Effector memory CD4-positive, alpha-beta T cell (primary cell): ENCODE measurements at places on chromosomes 4 and X.
A peak's percentile ranks its signal among the peaks of the same experiment; 100 is the strongest.

GRCh38 chr4:40325406-40326019, 9.6 kb upstream of the CHRNA9 start:
- no peak overlapping the region for H3K27ac ChIP-seq
- no peaks in the 10 kb centered on the region for H3K27me3 ChIP-seq
- no peak overlapping the region for H3K4me3 ChIP-seq
- H3K4me1 ChIP-seq, result no peaks in the 10 kb centered on the region

DNA sequence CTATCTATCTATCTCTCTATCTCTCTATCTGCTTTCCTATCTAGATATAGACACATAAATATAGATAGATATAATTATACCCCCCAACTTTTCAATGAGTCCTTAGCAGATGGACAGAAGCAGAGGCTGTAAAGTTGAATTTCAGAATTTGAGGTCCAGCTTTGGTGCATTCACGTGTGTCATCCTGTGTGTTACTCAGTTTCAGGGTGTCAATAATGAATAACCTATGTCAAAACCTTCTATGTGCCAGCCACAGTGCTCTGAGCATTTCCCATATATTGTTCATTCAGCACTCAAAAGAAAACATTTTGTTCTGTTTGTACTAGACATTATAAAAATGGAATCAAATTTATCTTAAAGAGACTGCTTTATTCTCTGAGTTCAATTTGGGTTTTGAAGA, 310.0 kb downstream of the ARHGAP24 start:
- H3K4me3 ChIP-seq, result no peak overlapping the region
- DNase-seq, result no peak
- H3K36me3 ChIP-seq, result no peaks in the 10 kb centered on the region
- no peak overlapping the region for H3K27ac ChIP-seq

DNA sequence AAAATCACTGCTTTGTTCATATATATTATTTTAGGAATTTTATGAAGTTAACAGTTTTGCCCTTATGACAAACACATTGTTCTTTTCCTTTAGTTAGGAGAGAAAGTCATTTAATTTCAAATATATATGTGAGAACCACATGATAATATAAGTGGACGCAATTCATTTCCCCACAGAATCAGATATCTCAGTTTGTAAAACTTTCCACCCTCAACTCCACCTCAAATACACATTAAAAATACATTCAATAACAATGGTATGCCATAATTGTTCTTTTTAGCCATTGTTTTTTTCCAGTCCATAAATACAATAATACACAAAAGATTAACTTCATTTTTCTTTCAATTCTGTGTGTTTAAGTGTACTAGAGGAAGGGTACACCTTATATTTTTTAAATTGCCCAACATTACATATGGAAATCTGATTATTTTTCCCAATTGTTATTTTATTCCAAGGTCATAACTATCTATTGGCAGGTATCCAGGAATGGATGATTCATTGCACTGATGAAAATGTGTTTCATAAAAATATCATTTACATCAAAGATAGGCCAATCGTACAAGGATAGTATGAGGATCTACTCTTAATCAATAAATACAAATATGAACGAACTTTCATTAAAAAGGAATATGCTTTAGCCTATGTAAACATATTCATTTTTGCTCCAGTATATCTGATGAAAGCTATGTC, 125.0 kb downstream of the PPP3CA start:
- H3K27me3 ChIP-seq, result no peaks in the 10 kb centered on the region
- H3K4me3 ChIP-seq, result no peak overlapping the region
- no peak overlapping the region for H3K27ac ChIP-seq

DNA sequence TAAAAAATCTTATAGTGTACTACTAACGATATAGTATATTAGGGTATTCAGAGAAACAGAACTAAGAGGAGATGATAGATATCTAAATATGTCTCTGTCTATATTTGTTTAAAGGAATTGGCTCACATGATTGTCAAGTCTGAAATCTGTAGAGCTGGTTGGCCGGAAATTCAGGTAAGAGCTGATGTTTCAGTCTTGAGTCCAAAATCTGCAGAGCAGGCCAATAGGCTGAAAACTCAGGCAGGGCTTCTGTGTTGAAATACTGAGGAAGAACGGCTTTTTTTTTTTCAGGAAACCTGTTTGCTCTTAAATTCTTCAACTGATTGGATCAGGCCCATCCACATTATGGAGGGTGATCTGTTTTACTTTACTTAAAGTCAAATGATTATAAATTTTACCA, 31.7 kb downstream of the PGRMC2 start:
- DNase-seq, result no peak
- H3K36me3 ChIP-seq, result no peaks in the 10 kb centered on the region
- H3K27me3 ChIP-seq, result no peaks in the 10 kb centered on the region
- no peak overlapping the region for H3K27ac ChIP-seq
- H3K4me3 ChIP-seq, result no peak overlapping the region
- H3K4me1 ChIP-seq, result no peaks in the 10 kb centered on the region

GRCh38 chr4:79514621-79515329, 106.7 kb upstream of the GK2 start:
- no peaks in the 10 kb centered on the region for H3K36me3 ChIP-seq
- no peaks in the 10 kb centered on the region for H3K27me3 ChIP-seq
- H3K27ac ChIP-seq, result no peak overlapping the region
- H3K4me3 ChIP-seq, result no peak overlapping the region

DNA sequence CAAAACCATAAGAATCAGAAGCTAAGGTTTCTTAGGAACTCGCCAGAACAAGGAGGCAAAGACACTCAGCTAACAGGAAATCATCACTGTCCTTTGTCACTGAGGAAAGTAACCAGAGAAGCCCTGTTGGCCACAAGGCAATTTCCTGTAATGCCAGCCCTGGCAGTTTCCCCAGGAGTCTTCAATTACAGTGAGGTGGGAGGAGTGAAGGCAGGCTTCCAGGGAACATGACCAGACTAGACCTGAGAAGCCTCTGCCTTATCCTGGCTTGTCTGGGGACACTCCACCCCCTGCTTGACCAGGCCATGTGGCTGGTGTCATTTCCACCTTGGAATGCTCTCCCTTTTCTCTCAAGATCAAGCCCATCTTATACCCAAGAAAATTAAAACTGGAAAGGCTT, 125.3 kb downstream of the COL4A6 start:
- H3K27me3 ChIP-seq, result no peaks in the 10 kb centered on the region
- no peak for DNase-seq
- H3K4me3 ChIP-seq, result no peak overlapping the region

GRCh38 chr4:78667325-78667724, 108.8 kb upstream of the BMP2K start:
- H3K27ac ChIP-seq, result no peak overlapping the region
- H3K27me3 ChIP-seq, result no peaks in the 10 kb centered on the region
- no peak for DNase-seq
- H3K4me3 ChIP-seq, result no peak overlapping the region
- H3K36me3 ChIP-seq, result no peaks in the 10 kb centered on the region

GRCh38 chr4:168831919-168832762, 177.9 kb downstream of the CBR4 start:
- peak; percentile 15 for DNase-seq
- H3K4me3 ChIP-seq, result peak overlapping the region; percentile 70
- H3K4me1 ChIP-seq, result peaks cover 5% of the 10 kb centered on the region
- peaks cover 23% of the 10 kb centered on the region for H3K27me3 ChIP-seq
- no peak overlapping the region for H3K27ac ChIP-seq
- no peaks in the 10 kb centered on the region for H3K36me3 ChIP-seq

DNA sequence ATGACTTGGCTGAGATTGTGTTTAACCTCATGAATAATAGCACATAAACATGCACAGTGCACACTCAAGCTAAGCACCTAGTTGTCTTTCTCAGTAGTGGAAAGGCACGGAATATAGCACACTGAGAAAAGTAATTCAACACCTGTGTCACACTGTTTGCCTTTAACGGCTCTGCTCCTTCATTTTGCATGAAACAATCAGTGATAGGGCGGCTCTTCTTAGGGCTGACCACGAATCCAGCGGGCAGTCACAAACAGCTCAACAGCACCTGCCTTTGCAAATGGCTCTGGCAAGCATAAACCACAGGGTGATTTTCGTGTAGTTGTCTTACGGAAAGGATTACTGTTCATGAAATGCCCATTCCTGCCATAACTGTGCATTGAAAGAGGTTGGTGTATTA, 954.0 kb upstream of the TENM3 start:
- no peak for DNase-seq
- no peak overlapping the region for H3K4me3 ChIP-seq
- no peaks in the 10 kb centered on the region for H3K36me3 ChIP-seq
- H3K27ac ChIP-seq, result no peak overlapping the region
- no peaks in the 10 kb centered on the region for H3K4me1 ChIP-seq
- no peaks in the 10 kb centered on the region for H3K27me3 ChIP-seq

DNA sequence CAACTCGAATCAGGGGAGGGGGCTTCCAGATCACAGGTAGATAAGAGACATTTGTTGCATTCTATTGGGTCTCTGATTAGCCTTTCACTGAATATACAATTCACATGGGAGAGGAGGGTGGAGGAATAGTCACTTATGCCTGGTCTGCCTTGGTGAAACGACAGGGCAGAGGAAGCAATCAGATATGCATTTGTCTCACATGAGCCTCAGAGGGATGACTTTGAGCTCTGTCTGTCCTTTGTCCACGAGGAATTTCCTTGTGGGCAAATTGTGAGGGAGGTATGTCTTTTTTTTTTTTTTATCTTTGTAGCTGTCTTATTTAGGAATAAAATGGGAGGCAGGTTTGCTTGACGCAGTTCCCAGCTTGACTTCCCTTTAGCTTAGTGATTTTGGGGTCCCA, 28.5 kb upstream of the TMSB4X start:
- peaks cover 36% of the 10 kb centered on the region for H3K4me1 ChIP-seq
- H3K27ac ChIP-seq, result no peak overlapping the region
- H3K36me3 ChIP-seq, result no peaks in the 10 kb centered on the region
- DNase-seq, result no peak

- H3K4me1 ChIP-seq, result no peaks in the 10 kb centered on the region
- no peaks in the 10 kb centered on the region for H3K27me3 ChIP-seq
- H3K4me3 ChIP-seq, result no peak overlapping the region
- H3K36me3 ChIP-seq, result no peaks in the 10 kb centered on the region
- no peak for DNase-seq
- H3K27ac ChIP-seq, result no peak overlapping the region
Observed at GRCh38 chr4:149836546-149836945, 20.9 kb upstream of the IQCM start.

DNA sequence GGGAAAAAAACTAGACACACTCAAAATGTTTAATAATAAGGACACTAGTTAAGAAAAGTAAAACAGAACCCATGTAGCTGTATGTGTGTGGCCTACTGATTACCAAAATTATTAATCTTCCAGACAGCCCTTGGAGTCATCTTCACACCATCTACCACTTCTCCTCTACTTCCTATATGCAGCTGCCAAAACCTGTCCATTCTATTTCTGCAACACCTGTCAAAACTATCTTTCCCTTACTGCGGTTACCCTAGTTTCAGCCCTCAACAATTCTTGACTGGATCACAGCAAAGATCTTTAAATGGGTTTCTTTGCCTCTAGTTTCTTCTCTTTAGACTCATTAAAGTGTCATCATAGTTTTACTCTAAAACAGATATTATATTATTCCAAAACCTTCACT, 72.6 kb downstream of the GPR82 start:
- H3K27me3 ChIP-seq, result no peaks in the 10 kb centered on the region
- no peak overlapping the region for H3K4me3 ChIP-seq
- H3K4me1 ChIP-seq, result no peaks in the 10 kb centered on the region
- no peak for DNase-seq
- H3K36me3 ChIP-seq, result no peaks in the 10 kb centered on the region

- H3K4me3 ChIP-seq, result no peak overlapping the region
- no peaks in the 10 kb centered on the region for H3K36me3 ChIP-seq
- H3K27me3 ChIP-seq, result no peaks in the 10 kb centered on the region
Observed at GRCh38 chrX:9267415-9267814, 197.4 kb upstream of the TBL1X start.

DNA sequence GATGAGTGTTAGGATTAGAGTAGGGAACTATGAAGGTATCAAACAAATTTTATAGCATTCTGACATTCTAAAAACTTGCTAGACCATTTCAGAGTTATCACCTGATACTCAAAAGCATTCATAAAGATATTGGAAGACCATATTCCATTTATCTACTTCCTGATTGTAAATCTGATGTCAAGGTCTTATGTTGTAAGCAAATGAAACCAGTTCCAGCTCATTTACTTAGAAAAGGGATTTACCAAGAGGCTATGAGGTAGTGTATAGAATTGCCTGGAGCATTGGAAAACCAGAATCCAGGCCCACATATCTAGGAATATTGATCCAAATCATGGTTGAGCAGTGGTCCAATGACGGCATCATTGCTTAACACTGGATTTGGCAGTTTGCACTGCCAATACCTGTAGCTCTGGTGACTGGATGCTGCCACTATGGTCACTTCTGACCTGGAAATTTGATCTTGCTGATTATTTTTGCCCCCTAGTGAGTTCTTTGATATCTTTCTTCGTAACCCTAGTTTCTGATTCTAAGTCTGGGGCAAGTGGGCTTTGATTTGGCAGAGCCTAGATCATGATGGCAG, 25.4 kb downstream of the ARFIP1 start:
- no peak overlapping the region for H3K27ac ChIP-seq
- no peak for DNase-seq
- no peaks in the 10 kb centered on the region for H3K4me1 ChIP-seq
- H3K36me3 ChIP-seq, result no peaks in the 10 kb centered on the region

GRCh38 chr4:89610236-89610635, 226.7 kb downstream of the SNCA start:
- H3K27ac ChIP-seq, result no peak overlapping the region
- H3K4me1 ChIP-seq, result no peaks in the 10 kb centered on the region
- H3K4me3 ChIP-seq, result no peak overlapping the region
- no peaks in the 10 kb centered on the region for H3K27me3 ChIP-seq

DNA sequence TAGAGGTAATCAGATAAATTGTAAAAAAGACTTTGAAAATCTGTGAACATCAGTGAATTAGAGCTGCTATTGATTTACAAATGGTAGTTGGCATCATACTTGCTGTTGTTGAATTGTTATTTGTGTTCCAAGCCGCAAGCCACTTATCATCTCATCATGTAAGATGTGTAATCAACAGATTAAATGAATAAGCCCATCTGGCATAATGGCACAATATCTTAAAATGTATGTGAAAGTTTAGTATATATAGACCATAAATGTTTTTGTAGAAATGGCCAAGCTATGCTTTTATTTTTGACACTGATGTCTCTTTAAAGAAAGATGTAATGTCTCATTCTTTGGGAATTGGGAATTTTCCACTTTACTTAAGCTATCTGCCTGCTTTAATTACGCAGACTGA, 682.6 kb upstream of the GNPDA2 start:
- no peak overlapping the region for H3K27ac ChIP-seq
- H3K4me3 ChIP-seq, result no peak overlapping the region
- no peaks in the 10 kb centered on the region for H3K4me1 ChIP-seq
- no peaks in the 10 kb centered on the region for H3K27me3 ChIP-seq
- H3K36me3 ChIP-seq, result no peaks in the 10 kb centered on the region

- H3K4me1 ChIP-seq, result peaks cover 8% of the 10 kb centered on the region
- no peaks in the 10 kb centered on the region for H3K27me3 ChIP-seq
- no peak overlapping the region for H3K4me3 ChIP-seq
- no peaks in the 10 kb centered on the region for H3K36me3 ChIP-seq
- no peak for DNase-seq
Observed at GRCh38 chr4:152676052-152676854, 3.5 kb downstream of the TMEM154 start.
